Vagina (tissue), 2 donors: ENCODE measurements at places on chromosomes 5 and 9.

DNA sequence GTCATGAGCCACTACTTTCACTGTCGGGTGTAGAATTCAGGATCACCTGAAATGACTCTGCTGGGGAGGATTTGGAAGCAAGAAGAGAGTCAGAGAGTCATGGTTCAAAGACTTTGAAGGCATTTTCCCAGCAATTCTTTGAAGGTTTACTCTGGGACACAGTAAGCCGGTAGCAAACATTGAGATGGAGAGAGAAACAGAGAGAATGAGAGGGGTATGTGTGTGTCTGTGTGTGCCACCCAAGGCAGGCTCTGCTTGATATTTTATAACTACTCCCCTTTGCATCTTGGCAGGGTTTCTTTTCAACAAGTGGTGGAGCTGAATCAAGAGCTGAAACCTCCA is 89.8 kb downstream of the ANKRD55 start:
- no peak for DNase-seq

- DNase-seq: no peak
Measured at GRCh38 chr9:23447166-23447565, 378.9 kb downstream of the ELAVL2 start.

DNA sequence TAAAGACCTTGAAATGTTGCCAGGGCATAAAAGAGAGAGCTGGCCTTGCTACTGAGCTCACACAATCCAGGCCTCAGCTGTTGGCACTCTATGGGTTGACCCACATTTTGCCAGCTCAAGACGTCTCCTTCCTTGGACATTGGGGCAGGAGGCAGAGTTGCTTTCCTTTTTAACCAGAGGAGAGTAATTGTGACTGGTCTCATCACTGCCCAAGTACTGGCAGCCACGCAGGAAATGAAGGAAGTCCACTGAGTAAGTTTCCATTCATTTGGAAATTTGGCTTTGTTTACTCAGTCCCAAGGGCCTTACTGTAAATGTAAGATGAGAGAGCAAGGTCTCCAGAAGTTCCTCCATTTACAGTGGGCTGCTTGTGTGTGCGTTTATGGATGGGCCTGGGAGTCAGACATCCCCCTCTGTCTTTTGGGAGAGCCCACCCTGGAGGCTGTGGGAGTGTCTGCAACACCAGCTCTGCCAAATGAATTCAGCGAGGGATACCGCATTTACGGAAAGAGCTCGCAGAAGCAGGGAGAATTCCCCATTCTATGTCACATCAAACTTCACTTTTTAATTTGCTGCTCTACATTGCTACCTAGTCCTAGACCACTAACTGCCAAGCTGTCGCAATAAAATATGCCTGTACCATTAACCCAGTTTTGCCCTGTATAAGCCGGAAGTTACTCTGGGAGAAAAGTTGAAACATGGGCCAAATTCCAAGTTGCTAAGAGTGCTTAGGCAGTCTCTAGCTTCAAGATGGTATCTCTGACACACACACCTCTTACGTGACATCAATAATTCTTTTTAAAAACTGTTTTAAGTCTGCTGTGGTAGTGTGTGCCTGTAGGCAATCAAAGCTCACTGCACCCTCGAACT is 24.5 kb upstream of the PDZD2 start:
- DNase-seq: no peak

DNA sequence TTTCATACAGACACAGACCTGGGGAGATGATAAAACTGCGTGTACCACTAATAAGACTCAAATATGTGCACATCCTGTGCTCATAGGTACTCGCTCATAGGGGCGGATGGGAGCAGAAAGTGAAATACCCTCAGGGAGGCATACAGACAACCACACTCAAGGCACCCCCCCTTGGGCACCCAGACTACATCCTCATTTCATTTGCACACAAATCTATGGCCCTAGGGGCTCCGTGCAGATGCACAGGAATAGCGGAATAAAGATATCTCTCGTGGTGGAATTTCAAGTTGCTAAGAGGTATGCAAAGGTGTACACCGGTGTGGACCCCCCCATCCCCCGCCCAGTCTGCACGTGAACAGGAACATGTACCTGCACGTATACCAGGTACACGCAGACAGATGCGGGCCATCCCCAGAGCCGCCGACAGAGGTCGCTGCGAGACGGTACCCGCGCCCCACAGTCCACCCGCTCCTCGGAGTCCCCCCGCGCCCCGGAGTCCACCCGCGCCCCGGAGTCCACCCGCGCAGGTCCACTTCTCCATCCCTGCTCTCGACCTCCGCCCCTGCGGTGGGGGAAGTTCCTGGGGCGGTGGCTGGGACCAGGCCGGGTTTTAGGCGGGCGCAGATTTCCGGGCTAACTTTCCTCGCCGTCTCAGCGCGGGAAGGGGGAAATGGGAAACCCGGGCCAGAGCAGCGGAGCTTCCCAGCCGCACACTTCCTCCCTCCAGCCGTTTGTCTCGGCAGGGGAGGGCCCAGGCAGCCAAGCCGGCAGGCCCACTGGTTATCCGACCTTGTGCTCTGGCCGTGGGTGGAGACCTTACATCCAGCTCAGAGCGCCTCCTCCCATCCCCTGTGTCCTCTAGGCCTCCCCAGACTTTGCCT is 1.0 kb upstream of the IL12B start:
- no peak for DNase-seq

GRCh38 chr9:99035313-99035712 is 69.6 kb upstream of the TGFBR1 start:
- no peak for DNase-seq

DNA sequence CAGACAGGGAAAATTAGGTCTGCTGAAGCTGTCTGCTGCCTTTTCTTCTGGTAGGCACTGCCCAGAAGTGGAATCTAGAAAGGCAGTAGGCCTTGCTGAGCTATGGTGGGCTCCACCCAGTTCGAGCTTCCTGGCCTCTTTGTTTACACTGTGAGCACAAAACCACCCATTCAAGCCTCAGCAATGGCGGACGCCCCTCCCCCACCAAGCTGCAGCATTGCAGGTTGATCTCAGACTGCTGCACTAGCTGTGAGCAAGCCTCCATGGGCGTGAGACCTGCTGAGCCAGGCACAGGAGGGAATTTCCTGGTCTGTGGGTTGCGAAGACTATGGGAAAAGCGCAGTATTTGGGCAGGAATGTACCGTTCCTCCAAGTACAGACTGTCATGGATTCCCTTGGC is 18.5 kb downstream of the AGTPBP1 start:
- DNase-seq: no peak

DNA sequence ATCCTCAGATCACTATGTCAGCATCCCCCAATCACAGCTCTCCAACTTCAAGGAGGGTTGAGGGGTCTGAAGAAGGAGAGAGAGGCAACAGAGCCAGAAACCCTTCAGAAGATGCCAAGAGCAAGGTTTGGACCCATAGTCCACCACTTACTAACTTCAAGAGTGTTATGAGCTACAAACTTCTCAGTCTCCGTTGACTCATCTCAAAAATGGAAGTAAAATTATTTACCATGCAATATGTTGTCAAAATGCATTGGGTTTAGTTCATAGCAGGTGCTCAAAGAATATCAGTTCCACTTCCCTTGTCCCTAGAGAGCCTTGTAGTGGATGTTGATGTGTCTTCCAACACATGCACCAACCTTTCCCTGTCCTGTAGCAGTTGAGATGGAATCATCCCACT is 116.0 kb downstream of the KCNIP1 start:
- no peak for DNase-seq

DNA sequence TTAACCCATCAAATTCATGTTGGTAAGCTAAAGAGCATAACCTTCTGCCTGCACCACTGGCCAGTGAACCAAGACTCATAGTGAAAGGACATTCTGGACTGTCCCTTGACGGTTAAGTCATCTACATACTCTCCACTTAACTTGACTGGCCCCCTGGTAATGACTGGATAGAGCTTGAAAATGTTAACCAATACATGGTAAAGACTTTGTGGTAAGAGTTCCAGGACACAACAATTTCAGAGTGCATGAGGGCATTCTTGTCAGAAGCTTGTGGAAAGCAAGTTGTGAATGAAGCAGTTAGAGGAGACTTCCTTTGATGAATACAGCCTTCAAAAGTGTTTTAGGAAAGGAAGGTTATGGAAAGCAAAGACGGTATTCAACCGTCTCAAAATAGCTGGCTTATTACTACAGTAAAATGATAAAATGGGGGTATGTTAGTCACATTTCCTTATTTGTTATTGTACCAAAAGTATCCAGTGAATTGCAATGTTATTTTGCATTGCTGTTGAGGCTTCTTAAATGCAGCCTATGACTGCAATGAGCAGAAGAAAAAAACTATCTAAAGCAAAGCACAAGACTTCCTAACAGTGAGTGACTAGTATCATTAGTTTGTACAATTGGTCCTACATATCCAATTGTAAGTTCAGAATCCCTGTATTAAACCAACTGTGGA is 47.2 kb upstream of the DAB2 start:
- no peak for DNase-seq

DNA sequence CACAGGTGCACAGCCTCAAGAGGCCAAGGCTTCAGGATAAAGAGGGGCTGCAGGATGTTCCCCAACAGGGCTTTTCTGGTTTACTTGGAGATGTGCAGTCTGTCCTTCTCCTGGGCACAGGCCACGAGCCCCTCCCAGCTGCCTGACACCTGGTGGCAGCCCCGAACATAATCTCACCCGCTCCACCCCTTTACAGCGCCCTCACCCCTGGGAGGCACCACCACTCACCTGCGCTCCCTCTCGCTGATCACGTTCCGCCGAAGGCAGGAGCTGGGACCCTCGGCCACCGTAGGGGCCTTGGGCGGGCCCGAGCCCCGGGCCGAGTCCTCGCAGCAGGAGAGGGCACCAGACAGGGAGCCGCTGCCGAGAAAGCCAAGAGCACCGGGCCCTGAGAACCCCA is 514 bp downstream of the SOHLH1 start:
- no peak for DNase-seq

- DNase-seq: no peak
Measured at GRCh38 chr5:147396070-147396823, 113.6 kb downstream of the DPYSL3 start.

DNA sequence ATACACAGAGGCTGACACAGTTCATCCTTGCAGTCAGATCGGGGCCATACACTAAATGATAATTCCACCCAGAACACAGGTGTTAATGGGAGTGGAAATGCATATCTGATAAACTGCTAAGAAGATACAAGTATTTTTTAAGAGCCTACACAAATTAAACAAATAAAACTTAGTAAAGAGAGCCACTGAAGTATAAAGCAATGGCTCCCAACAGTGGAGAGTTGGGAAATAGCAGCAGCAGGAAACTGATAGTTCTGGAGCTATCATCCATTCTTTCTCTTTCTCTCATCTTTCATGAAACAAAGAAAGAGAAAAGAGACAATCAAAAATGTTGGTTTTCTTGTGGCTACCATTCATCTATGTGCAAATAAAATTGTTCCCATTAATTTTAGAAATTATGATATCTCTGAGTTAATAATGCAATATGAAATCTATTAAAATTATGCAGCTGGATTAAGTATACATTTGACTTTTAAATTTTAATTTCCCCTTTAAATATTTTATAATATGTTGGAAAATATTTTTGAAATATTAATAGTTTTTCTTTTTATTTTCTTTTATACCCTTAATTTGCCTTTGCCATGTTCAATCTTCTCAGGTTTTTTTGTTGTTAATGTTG is 120.8 kb downstream of the EMB start:
- no peak for DNase-seq

- no peak for DNase-seq
Measured at GRCh38 chr9:96557921-96558320, 61.7 kb downstream of the CDC14B start.

- no peak for DNase-seq
Measured at GRCh38 chr5:180121826-180122413, 50.4 kb upstream of the RNF130 start.

DNA sequence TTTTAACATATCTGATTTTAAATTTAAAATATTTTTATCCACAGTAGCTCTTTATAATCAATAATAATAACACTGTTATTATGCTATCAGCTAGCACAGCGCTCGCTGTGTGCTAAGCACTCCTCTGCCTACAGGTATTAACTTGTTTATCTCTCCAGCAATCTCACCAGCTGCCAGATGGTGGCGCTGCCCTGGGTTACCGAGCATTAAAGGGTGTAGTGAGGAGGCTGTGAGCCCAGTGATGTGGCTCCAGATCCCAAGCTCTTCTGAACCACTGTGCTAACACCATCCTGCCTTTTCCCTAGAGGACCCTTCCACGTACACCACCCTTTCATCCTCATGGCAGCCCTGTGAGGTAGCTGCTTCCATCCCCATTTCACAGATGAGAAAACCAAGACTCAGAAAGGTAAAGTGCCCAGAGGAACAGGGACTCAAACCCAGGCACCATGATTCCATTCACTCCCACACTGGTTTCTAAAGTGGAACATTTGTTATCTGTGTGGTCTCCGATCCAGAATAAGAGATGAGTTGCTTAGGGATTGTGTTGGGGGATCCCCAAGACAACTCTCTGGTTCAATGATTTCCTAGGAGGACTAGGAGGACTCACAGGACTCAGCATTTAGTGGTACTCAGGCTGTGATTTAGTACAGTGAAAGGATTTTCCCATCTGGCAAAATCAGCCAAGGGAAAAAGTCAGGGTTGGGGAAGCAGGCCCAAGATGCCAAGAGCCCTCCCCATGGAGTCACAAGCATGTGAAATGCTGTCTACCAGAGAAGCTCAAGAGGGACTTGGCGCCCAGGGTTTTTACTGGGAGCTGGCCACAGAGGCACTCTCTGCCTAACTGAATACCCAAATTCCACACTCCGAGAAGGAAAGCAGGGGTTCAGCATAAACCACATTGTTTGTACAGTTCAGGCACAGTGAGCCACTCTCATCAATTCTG is 7.0 kb downstream of the IGFBPL1 start:
- no peak for DNase-seq

DNA sequence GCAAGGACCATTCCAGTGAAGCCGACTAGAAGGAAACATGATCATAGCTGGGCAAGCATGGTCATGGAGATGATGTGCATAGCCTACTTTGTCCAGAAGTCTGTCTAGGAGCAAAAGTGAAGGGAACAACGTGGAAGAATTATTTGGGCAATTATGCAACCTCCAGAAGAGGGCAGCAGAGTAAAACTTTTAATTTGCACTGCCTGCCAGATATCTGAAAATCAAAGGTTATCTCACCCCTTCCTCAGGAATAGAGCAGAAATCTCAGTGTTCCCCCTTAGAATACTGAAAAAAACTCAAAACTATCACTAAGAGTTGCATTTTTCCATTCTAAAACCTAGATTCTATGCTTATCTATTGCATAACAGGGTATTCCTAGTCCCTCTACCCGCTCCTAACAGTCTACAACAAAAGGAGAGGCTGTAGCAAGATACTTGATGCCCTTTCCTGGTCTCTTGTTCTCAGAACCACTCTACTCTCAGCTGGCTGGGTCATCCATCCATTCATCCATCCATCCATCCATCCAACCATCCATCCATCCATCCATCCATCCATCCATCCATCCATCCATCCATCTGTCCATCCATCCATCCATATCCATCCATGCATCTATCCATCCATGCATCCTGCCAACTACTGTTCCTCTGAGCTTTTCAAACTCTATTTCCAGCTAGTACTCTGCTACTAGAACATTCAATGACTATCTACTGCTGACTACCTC is 8.4 kb upstream of the SETD9 start:
- no peak for DNase-seq

DNA sequence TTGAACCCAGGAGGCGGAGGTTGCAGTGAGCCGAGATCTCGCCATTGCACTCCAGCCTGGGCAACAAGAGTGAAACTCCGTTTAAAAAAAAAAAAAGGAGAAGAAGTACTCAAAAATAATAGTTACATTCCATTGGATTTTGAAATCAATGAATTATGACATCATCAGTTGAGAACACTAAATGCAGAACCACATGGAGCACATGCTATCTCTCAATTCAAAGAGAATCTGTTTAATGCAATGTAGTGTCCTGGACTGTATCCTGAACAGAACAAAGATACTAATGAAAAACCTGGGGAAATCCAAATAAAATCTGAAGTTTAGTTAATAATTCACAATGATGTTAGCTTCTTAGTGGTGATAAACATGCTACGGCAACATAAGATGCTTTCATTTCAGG is 20.3 kb downstream of the CDC14B start:
- no peak for DNase-seq
